ENCODE measurements at places on chromosomes 13 and 19.

GRCh38 chr19:43667876-43668405 lies 2.0 kb downstream of the PLAUR start:
- H3K4me1 ChIP-seq: no peaks in the 10 kb centered on the region
- no peaks in the 10 kb centered on the region for H3K36me3 ChIP-seq
- no peaks in the 10 kb centered on the region for H3K27me3 ChIP-seq
- H3K4me3 ChIP-seq: peak overlapping the region; percentile 72
- H3K27ac ChIP-seq: peak overlapping the region; percentile 93

- no peak overlapping the region for H3K27ac ChIP-seq
- H3K4me1 ChIP-seq: no peaks in the 10 kb centered on the region
- no peak overlapping the region for H3K4me3 ChIP-seq
- DNase-seq: no peak
- H3K36me3 ChIP-seq: no peaks in the 10 kb centered on the region
- H3K27me3 ChIP-seq: peaks cover 6% of the 10 kb centered on the region
Measured at GRCh38 chr13:27921961-27922882, 2.4 kb downstream of the PDX1 start.

DNA sequence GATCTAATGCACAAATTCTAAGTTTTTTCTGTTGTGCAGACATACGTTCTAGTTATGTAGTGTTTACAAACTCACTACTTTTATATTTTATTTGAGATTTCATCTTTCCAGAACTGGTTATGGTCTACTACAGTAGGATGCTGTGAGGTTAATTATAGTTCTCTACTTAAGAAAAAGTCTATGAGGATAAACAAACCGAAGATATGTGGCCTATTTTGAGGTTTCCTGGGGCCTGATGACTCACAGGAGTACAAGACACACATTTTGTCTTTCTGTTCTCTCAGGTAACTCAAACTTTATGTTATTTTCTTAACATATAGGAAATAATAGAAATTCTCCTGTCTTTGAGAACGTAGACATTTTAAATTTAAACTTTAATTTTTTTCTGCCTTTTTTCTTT lies 45.1 kb downstream of the PCDH20 start:
- H3K4me1 ChIP-seq: no peaks in the 10 kb centered on the region
- no peak for DNase-seq
- H3K36me3 ChIP-seq: no peaks in the 10 kb centered on the region

DNA sequence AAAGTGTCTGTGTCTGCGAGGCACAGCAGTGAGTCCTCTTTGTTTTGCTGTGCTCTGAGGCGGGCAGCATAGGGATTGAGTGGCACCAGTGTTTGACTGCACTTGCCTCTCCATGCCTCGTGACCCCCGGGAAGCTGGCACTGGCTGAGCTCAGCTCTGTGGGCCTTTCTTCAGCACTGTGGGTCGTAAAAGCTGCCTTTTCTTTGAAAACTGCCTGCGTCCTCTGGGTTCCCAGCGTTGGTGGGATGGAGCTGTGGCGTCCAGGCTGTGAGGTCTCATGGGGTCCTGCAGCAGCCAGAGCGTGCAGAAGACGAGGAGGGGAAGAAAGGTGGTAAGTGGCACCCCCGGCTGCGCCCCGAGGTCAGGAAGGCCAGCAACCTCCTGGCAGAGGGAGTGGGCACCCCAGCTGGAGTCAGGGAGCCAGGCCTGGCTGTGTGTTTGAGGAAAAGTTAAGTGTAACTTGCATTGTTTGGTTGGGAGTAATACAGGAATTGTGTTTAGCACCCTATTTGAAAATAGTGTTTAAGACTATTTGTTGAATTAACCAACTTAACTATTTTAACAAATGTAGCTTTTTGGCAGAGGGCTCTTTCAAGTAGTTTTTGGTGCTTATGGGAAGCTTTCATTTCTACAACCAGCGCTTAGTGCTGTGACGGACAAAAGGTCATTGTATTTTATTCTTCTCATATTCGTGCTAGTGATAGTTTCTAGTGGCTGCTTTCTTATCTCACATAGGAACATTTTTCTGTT lies 79.3 kb upstream of the TEX29 start:
- no peak for DNase-seq
- no peaks in the 10 kb centered on the region for H3K36me3 ChIP-seq
- H3K4me3 ChIP-seq: no peak overlapping the region
- H3K27ac ChIP-seq: no peak overlapping the region
- H3K4me1 ChIP-seq: no peaks in the 10 kb centered on the region
- H3K27me3 ChIP-seq: no peaks in the 10 kb centered on the region

DNA sequence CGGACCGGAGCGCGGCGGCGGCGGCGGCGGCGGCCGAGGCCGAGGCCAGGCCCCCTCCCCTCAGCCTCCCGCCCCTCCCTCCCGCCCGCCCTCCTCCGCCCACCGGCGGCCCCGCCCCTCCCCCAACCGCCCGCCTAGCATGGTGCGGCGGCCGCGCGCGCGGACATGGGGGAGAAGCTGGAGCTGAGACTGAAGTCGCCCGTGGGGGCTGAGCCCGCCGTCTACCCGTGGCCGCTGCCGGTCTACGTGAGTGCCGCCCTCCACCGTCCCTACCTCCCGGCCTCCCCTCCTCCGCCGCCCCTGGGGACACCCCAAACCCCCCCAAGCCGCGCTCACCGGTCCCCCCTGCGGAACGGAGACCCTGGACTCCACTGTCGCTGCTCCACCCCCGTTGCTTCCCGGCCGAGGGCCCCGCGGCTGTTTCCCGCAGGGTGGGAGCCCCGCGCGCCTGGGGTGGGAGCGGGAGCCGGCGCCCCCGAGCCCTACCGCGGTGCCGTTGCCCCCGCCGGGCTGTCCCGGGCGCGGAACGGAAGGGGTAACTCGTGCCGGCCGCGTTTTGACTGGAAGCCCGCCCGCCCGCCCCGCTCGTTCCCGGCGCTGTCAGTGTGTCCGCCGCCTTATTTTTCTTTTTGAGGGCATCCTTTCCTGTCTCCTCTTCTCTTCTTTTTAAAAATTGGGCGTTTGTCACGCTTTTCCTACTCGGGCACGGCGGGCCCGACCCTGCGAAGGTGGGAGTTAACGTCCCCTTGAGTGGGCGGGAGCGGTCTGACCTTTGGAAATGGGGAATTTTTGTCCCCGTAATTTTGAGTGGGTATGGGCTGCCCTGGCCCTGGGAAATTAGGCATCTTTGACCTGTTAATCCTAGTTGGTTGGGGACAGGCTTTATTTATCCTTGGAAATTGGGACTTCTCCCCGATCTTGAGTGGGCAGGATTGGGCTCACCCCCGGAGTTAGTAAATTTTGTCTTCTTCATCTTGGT lies 576 bp downstream of the DOT1L start:
- H3K36me3 ChIP-seq: no peaks in the 10 kb centered on the region
- peak overlapping the region; percentile 96 for H3K27ac ChIP-seq
- DNase-seq: peak; percentile 47
- H3K27me3 ChIP-seq: no peaks in the 10 kb centered on the region
- H3K4me3 ChIP-seq: peak overlapping the region; percentile 87

GRCh38 chr13:62305756-62306155 lies 890.1 kb upstream of the PCDH20 start:
- no peaks in the 10 kb centered on the region for H3K4me1 ChIP-seq
- H3K27ac ChIP-seq: no peak overlapping the region
- H3K36me3 ChIP-seq: no peaks in the 10 kb centered on the region
- DNase-seq: no peak

DNA sequence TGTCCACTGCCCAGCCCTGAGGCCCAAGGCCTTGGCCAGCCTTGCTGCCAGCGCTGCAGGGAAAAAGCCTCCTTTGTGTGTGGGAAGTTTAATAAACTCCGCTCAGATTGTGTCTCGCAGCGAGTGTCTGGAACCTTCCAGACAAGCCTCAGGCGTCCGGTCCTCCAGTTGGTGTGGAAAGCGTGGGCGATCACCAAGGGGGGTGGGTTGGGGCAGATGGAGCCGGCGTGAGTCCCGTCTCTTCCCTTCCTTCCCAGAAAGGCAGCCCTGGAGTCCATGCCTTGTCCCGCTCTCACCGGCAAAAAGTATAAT lies 4.6 kb downstream of the STK11 start:
- H3K27me3 ChIP-seq: no peaks in the 10 kb centered on the region
- H3K4me3 ChIP-seq: peak overlapping the region; percentile 18
- no peak for DNase-seq
- peak overlapping the region; percentile 75 for H3K27ac ChIP-seq

- no peak overlapping the region for H3K4me3 ChIP-seq
- H3K4me1 ChIP-seq: peaks cover 6% of the 10 kb centered on the region
- no peak for DNase-seq
- no peak overlapping the region for H3K27ac ChIP-seq
Measured at GRCh38 chr19:33872445-33873320, 76.0 kb downstream of the KCTD15 start.

DNA sequence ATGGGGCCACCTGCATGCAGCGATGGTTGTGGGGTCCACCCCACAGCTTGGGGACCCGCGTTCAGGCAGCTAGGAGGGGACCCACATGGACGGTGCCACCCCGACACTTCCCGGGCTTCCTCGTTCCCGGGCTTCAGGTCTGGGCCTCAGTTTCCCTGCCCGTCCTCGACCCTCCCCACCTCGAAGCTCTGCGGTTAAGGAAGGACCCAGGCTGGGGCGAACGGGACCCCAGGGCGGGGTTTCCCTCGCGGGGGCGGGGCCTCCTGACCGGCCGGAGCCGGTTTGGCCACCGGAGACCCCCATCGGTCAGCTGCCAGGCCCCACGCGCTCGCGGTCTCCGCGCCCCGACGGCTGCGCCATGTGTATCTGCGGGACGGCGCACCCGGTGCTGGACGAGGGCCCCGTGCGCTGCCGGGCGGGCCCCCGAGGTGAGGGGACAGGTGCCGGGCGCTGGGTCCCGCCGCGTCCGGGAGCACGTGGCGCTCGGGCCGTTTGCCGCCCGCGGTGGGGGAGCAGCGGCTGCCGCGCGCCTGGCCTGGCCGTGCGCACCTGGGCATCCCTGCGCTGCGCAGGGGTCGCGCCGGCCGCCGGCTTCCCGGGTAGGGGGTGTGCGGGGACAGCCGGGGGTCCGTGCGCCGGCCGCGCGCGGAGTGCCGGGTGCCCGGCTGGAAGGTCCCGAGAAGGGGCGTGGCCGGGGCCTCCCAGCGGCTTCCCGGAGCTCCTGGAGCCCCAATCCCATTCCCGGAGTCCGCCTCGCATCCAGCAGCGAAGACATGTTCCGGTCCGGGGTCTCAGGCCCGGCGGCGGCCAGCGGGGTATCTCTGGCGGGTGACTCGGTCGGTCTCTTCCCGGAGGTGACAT lies 4.2 kb downstream of the ARHGAP45 start:
- peaks cover 10% of the 10 kb centered on the region for H3K27me3 ChIP-seq
- peaks cover 9% of the 10 kb centered on the region for H3K4me1 ChIP-seq
- DNase-seq: no peak
- H3K27ac ChIP-seq: no peak overlapping the region
- H3K4me3 ChIP-seq: peak overlapping the region; percentile 65

DNA sequence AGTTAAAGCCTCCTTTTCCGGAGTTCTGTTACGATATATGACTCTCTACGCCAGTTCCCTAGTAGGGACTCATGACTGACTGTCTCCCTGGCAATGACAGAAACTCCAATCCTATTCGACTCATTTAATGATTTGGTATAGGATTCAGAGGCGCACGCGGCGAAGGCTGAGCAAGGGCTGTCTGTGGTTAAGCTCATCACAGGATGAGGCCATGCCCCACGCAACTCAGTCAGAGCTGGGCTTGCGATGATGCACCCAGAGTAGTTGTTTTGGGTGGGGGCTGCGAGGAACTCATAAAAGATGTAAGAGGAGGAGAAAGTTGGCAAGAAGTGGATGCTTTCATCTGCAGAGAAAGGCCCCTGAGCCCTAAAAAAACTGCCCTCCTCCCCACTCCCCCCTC lies 468 bp upstream of the SERTM1 start:
- H3K36me3 ChIP-seq: no peaks in the 10 kb centered on the region
- no peak for DNase-seq
- no peaks in the 10 kb centered on the region for H3K4me1 ChIP-seq
- no peak overlapping the region for H3K27ac ChIP-seq

DNA sequence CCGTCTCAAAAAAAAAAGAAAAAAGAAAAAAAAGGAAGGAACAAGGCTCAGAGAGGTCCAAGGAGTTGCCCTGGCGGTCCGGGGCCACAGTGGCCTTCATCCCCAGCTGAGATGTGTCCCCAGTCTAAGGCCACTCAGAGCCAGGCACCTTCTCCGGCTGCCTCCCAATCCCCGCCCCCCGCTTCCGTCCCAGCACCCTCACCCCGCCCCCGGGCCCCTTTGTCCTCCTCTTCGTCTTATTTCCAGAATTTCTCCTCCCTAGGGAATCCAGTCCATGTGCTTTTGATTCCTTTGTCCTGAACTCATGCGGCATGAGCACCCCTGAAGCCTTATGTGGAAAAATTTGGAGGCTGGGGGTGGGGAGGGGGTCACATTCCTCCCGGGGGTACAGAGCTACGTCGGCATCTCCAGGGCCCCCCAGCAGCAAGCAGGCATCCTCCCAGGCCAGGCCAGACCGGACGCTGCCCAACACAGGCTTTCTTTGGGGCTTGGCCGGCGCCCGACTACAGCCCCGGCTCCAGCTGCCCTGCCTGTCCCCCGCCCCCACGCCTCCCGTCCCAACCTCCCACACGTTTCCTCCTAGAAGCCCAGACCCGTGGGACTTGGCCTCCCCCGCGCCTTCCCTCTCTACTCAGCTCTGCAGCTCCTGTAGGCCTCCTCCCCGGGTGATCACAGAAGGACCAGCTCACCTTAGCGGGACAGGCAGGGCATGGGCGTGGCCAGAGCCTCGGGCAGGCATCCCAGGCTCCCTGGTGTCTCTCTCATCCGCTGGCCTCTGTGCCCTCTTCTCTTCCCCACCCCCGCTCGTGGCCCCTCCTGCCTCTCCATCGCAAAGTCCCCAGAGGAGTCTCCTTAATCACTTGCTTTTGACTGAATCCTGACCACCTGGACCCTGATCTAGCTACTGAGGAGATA lies 17.8 kb upstream of the ADGRE5 start:
- no peaks in the 10 kb centered on the region for H3K36me3 ChIP-seq
- H3K4me1 ChIP-seq: no peaks in the 10 kb centered on the region
- DNase-seq: peak; percentile 41
- no peaks in the 10 kb centered on the region for H3K27me3 ChIP-seq

DNA sequence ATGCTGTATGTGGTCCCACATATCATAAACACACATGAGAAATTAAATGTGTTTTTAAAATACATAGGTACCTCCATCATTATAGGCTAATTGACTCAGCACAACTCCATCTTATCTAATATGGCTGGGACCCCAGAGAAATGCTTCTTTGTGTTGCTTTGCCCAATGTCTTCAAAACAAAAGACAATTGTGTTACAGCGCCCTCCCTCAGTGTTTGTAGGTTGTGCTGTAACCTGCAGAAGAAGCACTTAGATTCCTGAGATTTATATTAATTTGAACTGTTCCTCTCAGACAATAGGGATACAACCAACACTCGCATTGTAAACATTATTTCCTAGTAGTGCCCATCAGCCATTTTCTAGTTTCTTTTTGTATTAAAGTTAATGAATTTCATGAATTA lies 303.4 kb downstream of the MZT1 start:
- H3K27me3 ChIP-seq: no peaks in the 10 kb centered on the region
- no peaks in the 10 kb centered on the region for H3K36me3 ChIP-seq
- H3K4me3 ChIP-seq: no peak overlapping the region
- no peaks in the 10 kb centered on the region for H3K4me1 ChIP-seq
- H3K27ac ChIP-seq: no peak overlapping the region
- DNase-seq: no peak

Measured in breast epithelium (tissue), 4 donors.